ENCODE measurements at places on chromosomes 16 and 17.

- DNase-seq: no peak
Measured at GRCh38 chr17:17959520-17960361, 12.5 kb downstream of the TOM1L2 start.

DNA sequence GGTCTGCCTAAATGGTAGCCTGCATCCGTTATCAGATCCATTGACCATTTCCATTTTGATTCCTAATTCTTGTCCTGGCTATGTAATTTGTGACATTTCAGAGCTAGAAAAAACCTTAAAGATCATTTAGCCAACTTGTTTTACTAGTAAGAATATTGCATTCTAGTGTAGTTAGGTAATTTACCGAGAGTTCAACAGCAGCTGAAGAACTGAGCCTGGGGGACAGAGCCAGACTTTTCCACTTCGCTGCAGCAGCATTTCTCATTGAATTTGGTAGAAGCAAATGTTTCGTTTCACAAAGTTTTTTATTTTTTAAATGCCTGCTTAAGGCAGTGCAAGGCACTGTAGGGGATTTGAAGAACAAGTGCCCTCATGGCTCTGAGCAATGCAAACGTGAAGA, 59.2 kb upstream of the MARCHF10 start:
- DNase-seq: no peak

DNA sequence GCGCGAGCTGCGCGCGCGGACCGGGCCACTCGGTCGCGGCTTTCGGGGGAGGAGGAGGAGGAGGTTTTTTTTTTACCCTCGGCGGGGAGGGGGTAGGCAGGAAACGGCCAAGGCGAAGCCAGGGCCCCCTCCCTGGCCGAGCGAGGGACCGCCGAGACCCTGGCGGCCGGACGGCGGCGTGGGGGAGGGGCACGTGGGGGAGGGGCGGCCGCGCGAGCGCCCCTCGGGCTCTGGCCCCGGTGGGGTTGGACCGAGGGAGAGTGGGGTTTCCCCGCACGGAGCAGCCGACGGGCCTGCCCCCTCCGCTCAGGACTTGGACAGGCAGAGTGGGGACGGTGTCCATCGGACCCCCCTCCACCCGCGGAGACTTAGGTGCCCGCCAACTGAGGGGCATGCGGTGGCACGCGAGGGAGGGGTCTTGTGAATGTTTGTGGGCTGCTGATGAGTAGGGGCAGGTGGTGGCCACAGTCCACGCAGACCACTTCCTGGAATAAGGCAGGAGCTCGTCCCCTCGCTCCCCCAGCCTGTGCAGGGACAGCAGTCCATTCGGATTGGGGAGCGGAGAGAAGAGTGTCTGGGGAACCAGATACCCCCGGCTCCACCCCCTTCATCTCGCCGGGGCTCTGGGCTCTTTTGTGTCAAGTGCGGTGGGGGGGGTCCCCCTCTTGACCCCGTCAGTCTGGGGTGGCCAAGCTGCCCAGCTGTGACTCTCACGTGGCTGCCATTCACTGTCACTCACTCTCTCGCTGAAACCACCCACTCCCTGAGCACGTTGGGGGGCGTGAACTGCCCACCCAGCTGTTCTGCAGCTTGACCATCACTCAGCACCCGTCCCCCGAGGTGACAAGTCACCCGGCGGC, 3.0 kb upstream of the CHD3 start:
- peak; percentile 21 for DNase-seq

- no peak for DNase-seq
Measured at GRCh38 chr16:83661656-83662055, 146.1 kb upstream of the HSBP1 start.

DNA sequence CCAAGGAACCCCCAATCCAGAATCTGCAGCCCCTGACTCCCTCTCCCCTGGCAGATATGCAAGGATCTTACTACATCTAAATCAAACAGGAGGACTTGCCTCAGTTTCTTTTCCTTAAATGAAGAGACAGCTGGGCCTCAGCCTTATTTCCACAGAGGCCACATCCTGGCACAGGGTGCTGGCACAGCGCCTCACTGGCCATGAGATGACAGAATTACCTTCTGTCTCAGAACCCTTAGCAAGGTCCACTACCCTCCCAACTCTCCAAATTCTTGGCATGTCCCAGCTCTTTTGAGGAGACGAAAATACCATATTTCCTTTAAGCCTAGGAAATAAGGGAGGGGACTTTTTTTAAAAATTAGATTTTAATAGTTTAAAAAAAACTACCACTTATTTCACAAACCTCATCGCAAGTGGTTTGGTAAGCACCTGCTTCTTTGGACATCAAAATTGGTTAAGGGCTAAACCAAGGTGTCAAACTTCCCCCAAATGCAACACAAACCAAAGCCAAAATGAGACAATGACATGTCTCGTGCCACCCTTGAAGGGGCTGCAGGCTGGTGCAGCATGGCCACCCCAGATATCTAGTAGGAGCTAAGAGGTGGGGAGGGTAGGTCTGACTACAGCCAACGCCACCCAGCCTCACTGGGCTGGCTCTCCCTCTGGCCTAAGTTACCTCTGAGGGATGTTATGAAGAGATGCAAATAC, 25.3 kb downstream of the FAM117A start:
- DNase-seq: no peak

DNA sequence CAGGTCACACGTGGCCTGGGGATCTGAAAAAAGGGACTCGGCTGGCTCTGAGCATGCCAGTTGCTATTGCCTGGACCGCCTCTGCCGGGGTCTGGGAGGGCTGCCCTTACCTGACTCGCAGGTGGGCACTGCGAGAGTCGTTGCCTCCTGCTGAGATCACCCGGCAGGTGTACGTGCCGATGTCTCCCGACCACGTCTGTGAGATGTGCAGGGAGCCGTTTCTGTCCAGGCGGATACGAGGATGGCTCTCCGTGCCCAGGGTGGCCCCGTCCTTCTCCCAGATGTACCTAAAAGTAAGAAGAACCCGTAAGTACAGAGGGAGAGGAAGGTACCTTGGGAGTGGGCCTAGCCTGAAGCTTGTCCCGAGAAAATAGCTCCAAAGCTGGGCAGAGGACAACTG, 112.0 kb upstream of the CDC42EP4 start:
- DNase-seq: no peak

DNA sequence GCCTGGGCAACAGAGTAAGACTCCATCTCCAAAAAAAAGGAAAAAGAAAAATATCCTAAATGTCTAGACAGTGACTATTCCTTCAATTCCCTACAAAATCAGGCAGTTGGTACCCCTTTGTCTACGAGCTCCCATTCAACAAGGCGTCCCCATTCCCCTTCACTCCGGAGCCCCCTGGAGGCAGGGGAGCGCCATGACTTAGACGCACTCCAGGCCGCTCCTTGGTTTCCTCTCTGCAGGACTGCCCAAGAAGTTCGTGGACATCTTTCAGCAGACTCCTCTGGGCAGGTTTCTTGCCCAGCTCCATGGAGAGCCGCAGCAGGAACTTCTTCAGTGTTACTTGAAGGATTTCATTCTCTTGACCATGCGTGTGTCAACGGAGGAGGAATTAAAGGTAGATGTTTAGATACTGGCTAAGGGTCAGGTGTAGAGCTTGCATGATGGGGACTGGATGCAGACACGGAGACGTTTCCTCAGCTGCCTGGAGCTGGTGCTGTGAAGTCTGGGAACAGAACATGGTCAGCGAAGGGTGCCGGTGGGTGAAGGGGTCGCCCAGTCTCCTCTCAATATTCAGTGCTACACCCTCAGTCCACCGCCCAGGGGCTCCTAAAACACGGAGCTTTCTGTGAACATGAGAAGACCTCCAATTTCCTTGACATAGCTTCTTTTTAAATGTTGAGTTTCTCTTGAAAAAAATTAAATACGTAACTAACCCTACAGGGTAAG, 53.3 kb upstream of the ENDOV start:
- no peak for DNase-seq

GRCh38 chr17:11245187-11245586, 4.2 kb downstream of the SHISA6 start:
- no peak for DNase-seq

- no peak for DNase-seq
Measured at GRCh38 chr17:36092230-36092629, 2.3 kb upstream of the CCL3 start.

GRCh38 chr16:66369055-66369592, 2.6 kb downstream of the CDH5 start:
- DNase-seq: no peak

GRCh38 chr16:86431540-86431939, 78.8 kb upstream of the FOXF1 start:
- no peak for DNase-seq

- no peak for DNase-seq
Measured at GRCh38 chr16:52912565-52913173, 140.0 kb downstream of the CHD9NB start.

GRCh38 chr16:23434380-23434779, 18.6 kb downstream of the COG7 start:
- peak; percentile 50 for DNase-seq

DNA sequence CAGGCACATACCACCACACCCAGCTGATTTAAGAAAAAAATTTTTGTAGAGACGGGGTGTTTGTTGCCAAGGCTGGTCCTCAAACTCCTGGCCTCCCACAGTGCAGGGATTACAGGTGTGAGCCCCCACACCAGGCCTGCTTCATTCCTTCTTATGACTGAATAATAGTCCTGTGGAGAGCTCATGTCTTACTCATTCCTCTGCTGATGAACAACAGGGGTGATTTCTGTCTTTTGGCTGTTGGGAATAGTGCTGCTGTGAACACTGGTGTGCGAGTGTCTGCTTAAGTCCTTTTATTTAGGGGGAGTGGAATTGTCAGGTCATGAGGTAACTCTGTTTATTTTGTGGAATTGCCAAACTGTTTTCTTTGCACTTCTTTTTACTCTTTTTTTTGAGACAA, 2.7 kb upstream of the CTRB1 start:
- DNase-seq: no peak

DNA sequence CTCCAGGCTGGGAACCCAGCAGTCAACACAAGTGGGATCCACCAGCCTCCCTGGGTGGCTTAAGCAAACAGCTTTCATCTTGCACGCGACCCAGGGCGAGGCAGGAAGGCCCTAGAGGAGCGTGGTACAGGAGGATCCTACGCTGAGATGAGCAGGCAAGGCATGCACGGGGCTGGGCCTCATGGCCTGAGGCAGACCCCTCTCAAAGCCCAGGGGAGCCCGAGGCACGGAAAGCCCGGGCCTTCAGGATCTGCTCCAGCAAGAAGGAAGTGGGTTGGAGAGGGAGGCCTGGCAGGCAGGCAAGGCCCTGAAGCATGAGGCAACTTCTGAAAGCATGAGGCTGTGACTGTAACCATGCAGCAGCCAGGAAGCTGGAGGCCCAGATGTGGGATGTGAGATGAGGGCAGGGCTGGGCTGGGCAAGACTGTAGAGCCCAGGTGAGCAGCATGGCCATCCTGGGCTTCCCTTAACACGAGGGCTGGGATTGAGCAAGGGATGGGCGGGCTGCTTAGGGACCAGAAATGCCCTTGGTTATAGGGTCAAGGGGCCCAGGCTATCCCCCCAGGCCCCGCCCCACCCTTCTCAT, 338.7 kb downstream of the C16orf95 start:
- no peak for DNase-seq

- no peak for DNase-seq
Measured at GRCh38 chr16:87996962-87997880, 46.0 kb downstream of the BANP start.

DNA sequence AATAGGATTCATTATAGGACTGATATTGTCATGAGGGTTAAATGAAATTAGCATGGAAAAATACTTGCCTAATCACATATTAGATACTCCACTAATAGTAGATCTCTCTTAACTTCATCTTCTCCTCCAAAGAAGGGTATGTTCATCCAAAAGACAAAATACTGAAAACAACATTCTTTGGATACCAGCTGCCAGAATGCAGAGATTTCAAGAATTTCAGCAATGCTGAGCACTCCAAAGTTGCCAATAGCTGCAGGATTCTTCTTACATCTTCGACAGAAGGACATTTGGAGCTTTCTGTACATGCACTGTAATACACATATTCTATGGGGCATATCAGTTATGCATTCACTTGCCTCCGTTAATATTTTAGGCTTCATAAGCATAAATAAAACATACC, 436.5 kb downstream of the HAPSTR1 start:
- DNase-seq: no peak

- DNase-seq: no peak
Measured at GRCh38 chr17:8365143-8365542, 11.4 kb downstream of the KRABD2 start.

GRCh38 chr16:60636117-60636516, 1400.1 kb downstream of the CDH8 start:
- DNase-seq: no peak

- DNase-seq: no peak
Measured at GRCh38 chr16:1639282-1639681, 27.1 kb downstream of the CRAMP1 start.

- DNase-seq: peak; percentile 37
Measured at GRCh38 chr17:68199837-68200688, 47.8 kb upstream of the AMZ2 start.

DNA sequence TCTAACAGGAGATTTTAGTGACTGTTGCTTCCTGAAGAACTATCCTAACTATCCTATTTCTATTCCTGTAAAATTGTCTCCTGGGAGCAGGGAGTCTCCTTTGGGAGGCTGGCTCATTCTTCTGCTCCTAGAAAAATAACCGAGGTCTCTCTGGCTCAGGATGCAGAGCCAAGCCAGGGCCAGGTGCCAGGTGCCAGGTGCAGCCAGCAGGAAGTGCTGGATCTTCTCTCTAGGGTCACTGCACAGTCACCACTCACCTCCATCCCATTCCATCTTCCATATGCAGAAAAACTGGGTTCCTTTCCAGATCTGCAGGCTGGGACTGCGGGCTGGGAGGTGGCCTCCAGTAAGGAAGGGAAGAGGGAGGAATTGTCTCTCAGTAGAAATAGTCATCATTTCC, 3.8 kb upstream of the TMC7 start:
- DNase-seq: no peak

- no peak for DNase-seq
Measured at GRCh38 chr17:36683387-36683786, 82.0 kb downstream of the MRM1 start.

DNA sequence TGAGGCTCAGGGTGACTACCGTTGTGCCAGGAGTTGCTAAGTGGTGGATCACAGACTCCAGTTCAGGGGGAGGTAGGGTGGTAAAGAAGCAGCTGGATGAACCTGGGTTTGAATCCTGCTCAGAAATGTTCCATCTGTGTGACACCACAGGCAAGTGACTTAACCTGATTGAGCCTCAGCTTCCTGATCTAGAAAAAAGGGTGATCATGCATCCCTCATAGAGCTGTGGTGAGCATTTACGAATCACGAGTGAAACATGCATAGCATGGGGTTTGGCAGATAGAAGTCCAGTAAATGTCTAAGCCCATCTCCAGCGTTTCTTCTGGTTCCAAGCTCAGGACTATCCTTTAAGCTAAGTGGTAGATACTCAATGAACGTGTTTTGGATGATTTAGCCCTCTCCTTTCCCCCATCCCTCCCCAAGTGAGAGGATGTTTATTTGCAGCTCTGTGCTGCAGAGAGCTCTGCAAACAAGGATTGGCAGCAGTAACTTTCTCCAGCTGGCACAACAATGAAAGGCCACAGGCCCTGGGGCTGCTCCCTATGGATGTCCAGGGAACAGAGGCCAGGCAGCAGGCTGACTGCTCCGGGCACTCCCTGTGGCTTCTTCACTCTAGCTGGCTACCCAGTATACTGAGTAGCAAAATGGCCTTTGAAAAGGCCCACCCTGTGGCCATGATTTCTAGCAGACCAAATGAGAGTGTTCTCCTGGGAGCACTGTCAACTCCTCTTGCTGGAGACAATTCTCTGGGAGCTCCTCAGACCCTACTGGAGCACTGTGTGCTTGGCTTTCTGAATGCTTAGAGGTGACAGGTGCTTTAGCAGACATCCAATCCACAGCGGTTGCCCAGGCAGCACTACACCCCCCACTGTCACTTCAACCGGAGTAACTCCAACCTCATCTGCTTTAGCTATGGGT, 21.3 kb downstream of the CA4 start:
- DNase-seq: no peak
